Right ventricle myocardium inferior (tissue), 1 donor: ENCODE measurements at places on chromosomes 16 and 17.

- DNase-seq, result no peak
Observed at GRCh38 chr16:82634955-82635610, 8.3 kb downstream of the CDH13 start.

DNA sequence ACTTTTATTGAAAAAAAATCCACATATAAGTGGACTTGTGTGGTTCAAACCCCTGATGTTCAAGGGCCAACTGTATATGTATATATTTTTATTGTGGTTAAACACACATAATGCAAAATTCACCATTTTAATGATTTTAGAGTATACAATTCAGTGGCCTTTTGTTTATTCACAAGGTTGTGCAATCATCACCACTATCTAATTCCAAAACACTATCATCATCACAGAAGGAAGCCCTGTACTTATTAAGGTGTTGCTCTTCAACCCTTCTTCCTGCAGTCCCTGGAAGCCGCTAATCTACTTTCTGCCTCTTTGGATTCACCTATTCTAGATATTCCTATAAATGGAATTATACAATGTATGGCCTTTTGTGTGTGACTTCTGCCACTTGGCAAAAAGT, 23.0 kb downstream of the MAP2K6 start:
- DNase-seq, result no peak

DNA sequence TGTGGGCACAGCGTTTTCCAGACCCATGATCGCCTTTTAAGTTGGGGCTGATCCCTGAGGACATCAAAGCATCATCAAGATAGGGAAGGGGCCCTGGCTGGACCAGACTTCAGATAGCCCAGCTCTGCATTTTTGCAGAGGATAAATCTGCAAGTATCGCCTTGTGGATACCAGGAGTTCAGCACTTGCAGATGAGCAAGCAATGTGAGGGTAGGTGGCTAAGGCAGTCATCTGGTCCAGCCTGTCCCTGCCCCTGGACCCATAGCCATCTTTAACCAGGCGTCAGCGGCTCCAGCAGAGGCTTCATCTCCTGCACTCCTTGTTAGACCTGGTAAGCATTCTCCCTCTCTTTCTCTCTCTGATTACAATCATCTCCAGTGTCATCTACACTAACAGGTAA, 9.0 kb upstream of the MRPS23 start:
- no peak for DNase-seq

DNA sequence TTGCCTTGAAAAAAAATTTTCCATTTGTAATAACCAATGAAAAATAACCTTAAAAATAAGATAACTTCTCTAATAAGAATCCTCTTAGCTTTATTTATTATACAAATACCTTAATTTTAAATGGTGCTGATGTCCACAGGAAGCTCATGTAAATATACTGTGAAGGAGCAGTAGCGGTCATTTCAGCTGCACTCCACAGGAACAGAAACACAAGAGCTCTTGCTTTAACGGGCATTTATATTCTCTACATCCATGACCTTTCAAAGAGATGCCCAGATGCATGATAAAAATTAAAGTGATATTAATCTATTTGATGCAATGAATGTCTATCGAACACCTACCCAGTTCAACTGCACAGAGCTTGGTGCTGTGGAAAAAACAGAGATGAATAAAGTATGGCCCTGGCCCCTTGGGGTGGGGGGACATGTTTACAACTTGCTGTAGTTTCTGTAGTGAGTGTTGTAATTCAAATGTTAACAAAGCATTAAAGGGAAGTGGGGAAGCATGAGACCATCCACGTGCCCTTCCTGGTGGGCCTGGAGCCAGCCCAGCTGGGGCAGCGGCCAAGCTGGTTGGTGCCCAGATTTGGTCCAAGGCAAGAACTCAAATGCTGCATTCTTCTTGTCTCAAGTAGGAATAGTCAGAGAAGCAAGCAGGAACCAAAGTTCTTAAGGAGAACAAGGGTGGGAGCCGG, 47.9 kb downstream of the IQCK start:
- DNase-seq, result peak; percentile 77

DNA sequence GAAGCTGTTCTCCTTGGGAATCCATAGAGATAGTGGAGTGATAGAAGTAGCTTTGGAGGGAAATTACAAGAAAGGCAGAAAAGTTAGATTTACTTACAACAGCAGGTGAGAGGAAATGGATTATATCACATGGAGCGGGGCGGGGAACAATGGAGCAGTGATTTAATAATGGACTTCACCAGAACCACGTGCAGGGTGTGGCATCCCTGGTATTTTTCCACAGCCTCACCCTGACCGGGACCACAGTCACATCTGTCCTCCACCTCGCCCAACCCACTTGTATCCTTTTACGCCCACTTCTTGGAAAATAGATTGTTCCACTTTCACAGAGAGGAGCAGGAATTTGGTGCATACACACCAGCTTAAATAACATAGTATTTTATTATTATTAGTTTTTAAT, 15.9 kb upstream of the CYB5B start:
- DNase-seq, result no peak

GRCh38 chr17:63293323-63294075, 152.6 kb downstream of the CYB561 start:
- no peak for DNase-seq

DNA sequence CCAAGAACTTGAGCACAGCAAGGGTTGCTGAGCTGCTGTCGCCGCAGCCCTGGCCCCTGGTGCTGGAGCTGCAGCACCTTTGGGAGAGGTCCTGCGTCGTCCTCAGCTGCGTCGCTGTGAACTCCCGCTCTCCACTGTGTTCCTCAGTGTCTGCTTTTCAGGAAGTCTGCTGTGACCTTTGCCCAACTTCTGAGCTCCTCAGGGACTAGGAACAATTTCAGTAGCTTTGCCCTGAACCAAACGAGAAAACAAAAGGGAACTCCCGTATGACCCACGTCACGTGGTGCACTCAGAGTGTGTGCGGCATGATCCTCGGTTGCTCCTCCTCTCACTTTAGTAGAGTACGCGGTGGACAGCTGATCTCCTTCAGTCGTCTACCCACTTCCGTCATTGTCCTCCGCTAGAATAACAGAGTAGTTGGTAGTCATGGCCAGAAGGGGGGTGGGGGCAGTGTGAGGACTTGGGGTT, 44.2 kb downstream of the WDR45B start:
- peak; percentile 74 for DNase-seq

DNA sequence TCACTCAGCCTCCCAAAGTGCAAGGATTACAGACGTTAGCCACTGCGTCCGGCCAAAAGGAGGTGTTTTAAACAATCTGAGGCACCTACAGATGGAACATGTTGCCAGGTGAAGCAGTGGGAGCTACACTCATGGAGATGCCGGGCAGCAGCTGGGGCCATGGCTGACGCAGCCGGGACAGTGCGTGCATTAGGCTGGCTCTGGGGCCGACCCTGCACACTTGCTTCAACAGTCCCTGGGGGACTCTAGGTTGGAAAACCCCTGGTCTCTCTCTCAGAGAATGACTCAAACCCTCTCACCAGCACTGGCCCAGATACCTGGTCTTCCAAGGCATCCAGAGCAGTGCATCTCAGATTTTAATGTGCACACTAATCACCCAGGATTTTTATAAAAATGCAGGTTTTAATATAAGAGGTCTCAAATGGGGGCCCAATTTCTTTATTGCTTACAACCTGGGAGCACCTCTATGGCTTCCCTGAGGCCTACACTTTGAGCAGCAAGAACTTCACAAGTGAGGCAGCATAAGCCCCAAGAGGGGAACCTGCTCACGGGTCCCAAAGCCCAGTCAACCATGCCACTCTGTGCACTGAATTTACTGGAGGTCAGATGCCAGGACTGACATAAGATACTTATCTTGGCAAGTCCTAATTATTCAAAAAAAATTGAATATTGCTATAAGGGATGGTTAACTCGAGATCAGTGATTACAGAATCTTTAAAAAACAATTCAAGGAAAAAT, 70.8 kb upstream of the TRAP1 start:
- DNase-seq, result no peak

DNA sequence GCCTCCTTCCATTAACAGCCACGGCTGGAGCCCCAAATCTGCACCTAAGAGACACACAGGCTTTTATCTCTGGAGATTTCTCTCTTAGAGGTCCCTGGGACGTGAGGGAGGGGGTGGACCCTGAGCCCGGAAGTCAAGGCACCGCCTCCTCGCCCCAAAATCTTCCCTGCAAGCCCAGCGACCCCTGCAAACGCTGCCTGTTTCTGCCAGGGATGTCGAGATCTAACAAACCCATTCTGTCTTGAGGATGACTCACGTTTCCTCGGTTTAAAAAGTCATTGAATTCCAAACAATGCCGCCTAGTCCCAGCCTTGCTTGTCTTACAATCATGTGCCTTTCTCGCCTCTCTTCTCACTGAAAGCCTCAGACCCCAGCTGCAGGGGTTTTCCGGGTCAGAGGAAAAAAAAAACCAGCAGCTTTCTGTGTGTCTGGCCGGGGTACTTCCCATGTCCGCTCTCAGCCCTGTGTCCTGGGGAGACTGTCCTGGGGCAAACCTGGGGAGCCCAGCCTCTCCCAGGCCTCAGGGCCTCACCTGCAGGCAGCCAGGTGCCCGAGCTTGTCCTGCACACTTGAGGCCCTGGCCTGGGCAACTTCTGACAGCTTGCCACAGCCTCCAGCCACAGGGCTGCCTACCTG, 15.4 kb downstream of the ARL2BP start:
- DNase-seq, result no peak

GRCh38 chr16:71474864-71475263, 12.8 kb upstream of the ZNF23 start:
- DNase-seq, result no peak

DNA sequence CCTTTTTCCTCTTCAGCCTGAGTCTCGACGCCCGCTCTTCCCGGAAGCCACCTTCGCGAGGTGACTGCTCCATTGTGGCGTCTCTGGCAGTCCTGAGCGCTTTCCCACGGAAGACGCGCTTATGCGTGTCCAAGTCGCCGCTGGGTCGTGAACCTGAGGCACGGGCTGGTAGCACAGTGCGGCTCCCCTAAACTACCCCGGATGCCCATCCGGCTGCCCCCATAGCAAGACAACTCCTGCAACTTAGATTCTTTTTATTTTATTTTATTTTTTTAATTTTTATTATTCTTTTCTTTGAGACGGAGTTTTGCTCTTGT, 2.1 kb upstream of the ESRP2 start:
- DNase-seq, result peak; percentile 78

DNA sequence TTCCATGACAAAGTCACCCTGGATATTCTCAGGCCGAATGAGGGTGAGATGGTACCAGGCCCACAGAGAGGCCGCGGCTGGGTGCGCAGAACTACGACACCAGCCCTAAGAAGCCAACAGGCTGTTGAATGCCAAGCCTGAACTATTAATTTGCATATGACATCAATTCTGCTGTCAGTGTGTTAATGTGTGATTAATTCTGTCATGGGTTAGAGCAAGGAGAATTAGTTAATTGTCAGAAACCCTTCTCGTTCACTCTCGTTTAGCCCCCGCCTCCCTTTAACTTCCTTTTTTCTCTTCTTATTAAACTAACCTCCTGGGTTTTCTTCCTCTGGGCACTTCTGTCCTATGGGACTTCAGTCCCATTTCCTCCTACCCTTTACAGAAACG, 123.4 kb downstream of the ZFHX3 start:
- DNase-seq, result no peak

- DNase-seq, result peak; percentile 60
Observed at GRCh38 chr17:42543190-42544079, 7.4 kb downstream of the NAGLU start.
